Sciatic nerve (tissue), 2 donors: ENCODE measurements at places on chromosomes 1 and 21.

DNA sequence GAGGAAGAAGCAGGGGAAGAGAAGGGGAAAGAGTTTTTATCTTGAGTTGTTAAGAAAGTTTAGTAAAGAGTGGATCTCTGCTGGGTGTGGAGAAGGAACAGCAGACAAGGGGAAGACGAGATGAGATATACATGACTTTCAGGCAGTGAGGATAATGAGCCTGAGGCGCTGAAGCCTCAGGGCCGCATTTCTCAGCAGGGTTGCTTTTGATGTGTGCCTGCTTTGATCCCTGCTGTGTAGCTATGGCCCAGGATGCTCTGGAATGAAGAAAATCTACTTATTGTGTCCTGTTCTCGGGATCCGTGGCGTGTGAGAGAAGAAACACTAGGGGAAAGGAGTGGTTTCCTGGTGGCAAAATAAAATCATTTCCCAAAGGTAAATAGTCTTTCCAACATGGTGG is 15.1 kb upstream of the RPE65 start:
- DNase-seq = no peak

- DNase-seq = no peak
Observed at GRCh38 chr1:156422602-156423091, 53.6 kb downstream of the RHBG start.

DNA sequence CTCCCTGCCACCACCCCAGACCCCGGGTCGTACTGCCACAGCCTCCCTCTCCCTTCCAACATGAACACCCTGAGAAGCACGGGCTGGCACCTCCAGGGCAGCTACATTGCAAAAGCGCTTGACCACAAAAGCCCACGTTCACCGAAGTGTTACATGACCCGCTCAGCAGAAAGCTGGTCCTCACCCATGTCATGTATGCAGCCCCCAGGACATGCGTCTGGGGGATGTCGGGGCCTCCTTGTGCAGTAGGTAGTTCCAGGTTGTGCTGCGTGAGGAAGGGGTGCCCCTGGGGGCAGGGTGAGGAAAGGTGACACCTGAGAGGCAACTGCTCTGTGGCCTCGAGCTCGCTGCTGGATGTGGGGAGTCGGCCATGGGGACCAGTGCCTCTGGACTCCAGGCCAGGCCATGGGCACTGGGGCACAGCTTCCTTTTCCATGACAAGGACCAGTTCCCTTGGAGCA is 102.0 kb upstream of the C1orf174 start:
- DNase-seq = peak; percentile 44

DNA sequence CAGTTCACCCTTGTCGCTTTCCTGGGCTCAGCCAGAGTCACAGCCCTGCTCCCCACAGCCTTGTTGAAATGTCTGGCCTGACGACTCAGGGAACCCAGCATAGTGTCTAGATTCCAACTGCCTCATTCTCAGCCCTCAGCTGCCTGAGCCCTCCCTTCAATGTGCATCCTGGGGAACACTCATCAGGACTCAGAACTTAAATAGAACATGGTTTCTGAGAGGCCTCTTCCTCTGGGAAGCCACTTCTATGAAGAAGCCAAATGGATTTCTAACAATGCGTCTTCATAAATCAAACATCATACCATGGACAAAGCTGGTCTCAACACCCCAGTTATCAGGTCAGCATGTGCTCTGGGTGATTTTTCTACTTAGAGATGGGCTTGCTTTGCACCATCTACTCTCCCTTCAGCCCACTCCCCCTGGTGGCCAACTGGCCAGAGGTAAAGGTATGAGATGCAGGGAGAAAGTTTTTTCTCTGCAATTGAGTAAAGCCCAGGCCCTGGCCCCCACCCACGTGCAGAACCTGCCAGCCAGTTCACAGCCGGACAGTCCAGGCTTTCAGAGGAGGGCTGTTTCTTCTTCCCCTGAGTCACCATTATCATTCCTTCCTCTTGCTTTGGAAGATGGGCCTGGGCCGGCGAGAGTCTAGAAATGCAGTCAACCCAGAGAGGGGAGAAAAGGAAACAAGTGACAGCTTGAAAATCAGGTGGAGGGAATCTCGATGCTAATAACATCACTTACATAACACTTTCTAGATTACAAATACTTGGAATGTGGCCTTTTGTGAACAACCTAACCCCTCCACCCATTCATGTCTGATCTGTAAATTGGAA is 32.1 kb downstream of the CD244 start:
- peak; percentile 76 for DNase-seq

- no peak for DNase-seq
Observed at GRCh38 chr1:109569323-109569722, 20.9 kb downstream of the GNAI3 start.

DNA sequence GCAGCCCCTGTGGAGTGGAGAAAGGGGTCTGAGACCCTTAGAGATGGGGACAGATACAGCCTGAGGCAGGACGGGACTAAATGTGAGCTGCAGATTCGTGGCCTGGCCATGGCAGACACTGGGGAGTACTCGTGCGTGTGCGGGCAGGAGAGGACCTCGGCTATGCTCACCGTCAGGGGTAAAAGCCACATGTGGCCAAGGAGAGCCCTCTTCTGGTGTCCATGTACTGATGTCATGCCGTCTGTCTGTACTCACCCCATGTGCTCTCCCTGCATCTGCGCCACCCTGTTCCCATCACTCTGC is 84.7 kb downstream of the OBSCN start:
- DNase-seq = no peak

DNA sequence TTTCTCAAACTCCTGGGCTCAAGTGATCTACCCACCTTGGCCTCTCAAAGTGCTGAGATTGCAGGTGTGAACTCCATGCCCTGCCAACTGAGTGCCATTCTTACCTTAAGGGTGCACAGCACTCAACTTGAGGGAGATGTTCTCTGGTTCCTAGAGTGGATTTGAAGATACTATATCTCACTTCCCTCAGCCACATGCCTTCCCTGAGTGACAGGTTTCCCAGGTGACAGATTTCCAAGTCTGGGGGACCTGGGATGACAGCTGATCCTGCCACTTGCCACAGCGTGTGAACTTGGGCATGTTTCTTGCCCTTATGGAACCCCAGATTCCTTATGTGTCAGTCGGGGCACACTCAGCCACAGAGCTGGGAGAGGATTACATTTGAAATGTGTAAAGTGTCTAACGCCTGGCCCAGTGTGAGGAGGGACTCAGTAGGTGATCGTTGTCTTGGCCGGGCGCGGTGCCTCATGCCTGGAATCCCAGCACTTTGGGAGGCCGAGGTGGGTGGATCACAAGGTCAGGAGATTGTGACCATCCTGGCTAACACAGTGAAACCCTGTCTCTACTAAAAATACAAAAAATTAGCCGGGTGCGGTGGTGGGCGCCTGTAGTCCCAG is 29.6 kb upstream of the BTG2 start:
- DNase-seq = no peak

DNA sequence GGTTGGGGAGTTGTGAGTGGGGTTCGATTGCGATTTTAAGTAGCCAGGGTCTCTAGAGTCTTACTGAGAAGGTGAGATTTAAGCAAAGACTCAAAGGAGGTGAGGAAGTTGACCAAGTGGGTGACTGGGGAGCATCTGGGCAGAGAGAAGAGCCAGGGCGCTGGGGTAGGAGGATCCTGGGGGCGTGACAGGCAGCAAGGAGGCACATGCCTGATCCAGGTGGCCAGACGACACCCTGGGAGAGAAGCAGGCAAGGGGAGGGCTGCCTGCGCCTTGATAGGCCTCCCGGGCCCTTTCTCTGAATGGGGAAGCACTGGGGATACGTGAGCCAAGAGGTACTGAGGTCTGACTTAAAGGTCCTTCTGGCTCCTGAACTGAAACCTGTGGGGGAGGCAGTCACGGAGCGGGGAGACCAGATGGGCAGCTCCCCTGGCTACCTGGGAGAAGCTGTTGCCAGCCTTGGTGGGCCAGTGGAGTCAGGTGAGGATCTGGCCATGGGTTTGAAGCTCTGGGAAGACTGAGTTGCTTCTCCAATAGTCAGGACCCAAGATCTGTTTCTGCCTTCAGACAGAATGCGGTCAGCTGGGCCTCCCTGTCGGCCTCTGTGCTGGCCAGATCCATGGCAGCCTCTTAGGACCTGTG is 5.4 kb downstream of the ZBTB48 start:
- DNase-seq = no peak

DNA sequence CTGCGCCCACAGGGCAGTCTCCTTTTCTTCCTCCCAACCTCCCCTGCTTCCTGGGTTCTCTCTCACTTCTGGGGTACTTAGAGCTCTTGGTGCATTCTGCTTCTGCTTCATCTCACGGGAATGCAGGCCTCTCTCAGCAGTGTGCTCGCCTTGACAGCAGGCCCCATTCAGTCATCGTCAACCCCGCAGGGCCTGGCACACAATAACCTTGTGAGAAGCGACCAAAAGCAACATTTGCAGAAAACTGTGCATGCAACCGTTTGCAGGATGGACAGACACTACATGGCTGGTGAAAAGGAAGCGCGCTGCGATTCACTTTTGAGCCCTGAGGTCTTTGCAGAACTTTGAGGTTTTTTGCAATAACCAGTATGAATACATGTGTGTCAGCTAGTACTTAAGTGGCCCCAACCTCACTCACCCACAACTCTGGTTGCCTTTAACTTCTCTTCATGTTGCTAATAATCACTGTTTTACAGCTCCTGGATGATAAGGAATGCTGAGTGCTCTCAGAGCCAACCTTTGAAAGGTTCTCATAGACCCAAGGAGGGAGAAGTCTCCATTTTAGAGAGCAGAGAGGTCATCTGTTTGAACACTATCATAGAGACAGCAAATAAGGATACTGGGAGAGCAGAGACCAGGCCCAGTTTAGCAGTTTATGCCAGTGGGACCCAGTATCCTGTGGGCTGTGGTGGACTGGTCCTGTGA is 2.5 kb upstream of the CD160 start:
- DNase-seq = no peak

GRCh38 chr1:229208481-229208880 is 62.4 kb upstream of the RAB4A start:
- DNase-seq = no peak

DNA sequence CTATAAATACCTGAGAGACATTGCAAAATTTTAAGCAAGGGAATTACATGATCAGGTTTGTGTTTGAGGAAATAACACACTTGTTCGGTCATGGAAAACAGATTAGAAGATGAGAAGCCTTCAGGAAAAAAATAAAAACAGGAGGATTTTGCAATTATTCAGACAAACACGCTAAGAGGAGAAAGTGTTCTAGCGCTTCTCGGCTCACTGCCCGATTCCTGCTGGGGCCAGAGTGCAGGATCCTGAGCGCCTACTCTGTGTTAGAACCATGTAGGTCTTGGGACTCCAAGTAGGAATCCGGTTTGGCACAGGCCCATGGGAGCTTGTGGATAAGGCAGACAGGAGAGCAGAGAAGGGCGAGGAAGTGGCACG is 8.1 kb upstream of the PRELP start:
- DNase-seq = peak; percentile 91

DNA sequence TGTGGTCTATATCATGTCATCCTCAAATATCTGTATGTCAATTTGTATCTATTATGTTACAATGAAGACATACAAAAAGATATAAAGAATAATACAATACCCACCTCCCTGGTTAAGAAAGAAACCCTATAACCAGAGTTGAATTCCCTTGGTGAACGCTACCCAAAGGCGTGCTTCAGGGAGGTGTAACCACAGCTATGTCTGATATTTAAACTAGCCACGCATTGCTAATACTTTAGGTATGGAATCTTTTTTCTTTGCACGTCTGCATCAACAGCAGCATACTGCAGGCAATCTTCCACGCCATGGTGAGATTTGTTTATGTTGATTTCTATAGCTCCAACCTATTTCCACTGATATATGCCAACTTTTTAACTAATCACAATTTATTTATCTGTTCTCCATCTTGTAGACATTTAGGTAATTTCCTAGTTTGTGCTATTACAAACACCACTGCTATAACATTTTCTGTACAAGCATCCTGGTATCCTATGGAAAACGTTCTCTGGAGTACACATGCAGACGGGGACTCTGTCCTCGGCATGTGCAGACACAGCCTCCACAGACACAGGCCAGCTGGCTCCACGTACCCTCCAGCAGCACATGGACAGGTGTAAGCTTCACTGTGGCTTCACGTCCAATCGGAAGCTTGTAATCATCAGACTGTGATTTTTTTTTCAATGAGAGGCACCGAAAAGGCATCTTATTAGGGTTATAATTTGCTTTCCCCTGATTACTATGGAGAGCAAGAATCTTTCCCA is 58.5 kb downstream of the HSF2BP start:
- no peak for DNase-seq

DNA sequence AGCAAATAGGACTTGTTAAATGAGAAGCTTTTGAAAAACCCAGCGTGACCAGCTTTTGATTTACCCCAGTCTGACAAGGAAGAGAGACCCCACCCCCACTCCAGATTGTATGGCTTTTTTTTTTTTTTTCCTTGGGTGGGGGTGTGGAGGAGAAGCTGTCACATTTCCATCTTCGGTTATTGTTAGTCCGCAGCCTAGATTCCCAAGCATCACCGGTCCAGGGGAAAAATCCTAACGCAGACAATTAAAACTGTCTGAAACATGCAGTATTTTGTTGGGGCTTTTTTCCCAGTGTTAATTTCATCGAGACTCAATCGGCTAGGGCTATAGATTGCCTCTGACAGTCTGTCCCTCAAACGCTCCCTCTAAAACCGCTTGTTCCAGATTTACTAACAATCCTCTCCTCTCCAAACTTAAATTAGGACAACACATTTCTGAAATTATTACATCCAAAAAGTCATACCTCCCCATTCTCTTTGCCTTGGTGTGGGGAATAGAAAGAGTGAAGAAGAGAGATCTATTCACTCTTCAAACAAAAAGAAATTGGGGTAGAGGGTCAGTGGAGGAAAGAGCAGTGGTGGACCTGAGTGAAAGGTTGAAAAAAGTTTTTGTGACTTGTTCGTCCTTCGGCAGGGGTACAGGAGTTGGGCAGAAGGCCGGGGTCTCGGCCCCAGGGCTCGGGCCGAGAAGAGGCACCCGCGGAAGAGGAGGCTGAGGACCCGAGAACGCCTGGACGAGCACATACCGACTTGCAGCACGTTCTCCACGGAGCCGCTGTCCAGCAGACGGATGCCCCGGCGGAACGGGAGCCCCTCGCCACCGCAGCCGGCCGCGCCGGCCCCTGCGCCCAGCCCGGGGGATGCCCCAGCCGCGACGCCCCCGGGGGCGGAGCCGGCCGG is 1.1 kb downstream of the ZSWIM5 start:
- DNase-seq = peak; percentile 66

- no peak for DNase-seq
Observed at GRCh38 chr1:178232949-178233348, 139.0 kb downstream of the RASAL2 start.

DNA sequence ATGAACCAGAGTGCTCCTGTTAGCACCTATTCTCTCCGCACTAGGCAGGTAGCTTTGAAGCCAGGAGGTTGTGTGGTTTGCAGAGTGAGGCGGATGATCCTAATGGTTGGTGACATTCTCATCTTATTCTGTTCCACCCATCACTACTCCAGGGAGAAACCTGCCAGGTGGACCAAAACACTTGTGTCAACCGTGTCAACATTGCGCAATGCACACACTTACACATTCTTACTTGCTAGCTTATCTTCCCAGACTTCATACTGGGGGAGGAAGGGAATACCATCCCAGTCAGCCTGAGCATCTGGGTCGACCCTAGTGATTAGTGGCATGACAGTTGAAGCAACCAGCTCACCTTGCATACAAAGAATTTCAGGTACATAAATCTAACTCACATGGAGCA is 236.9 kb downstream of the RPS6KC1 start:
- DNase-seq = no peak

- DNase-seq = no peak
Observed at GRCh38 chr1:3244927-3245315, 175.9 kb downstream of the PRDM16 start.

GRCh38 chr21:26800970-26801431 is 44.2 kb downstream of the ADAMTS1 start:
- no peak for DNase-seq

GRCh38 chr1:13960375-13960987 is 260.5 kb downstream of the PRDM2 start:
- peak; percentile 88 for DNase-seq
